Chondrocyte (in vitro differentiated cells): ENCODE measurements at places on chromosomes 11 and 22. TPM values are rescaled to one million over a fixed set of nuclear protein-coding genes. Genes with fewer than 3 reads are reported as not detected.

Gene SYT12
- total RNA-seq: 7.2 to 15.3 TPM (median 7.2 TPM) in 3 replicates

Gene MS4A6A
- total RNA-seq: not detected in 3 replicates

Gene KCNJ5
- 0.15 to 0.18 TPM in 2 of 3 replicates, not detected in the other for total RNA-seq

Gene APOL6
- total RNA-seq: 2.1 to 4.6 TPM (median 4.6 TPM) in 3 replicates

Gene CRYAB
- total RNA-seq: 770 to 1,975 TPM (median 1,937 TPM) in 3 replicates

Gene CCDC116
- total RNA-seq: 0.44 to 0.85 TPM (median 0.47 TPM) in 3 replicates

Gene OSM
- total RNA-seq: not detected in 3 replicates

Gene DNAJB7
- not detected in 3 replicates for total RNA-seq

Gene ZBTB3
- 10.2 to 13.0 TPM (median 11.3 TPM) in 3 replicates for total RNA-seq

Gene PHRF1
- 24.6 to 34.1 TPM (median 25.9 TPM) in 3 replicates for total RNA-seq

Gene WBP2NL
- not detected in 3 replicates for total RNA-seq

Gene CSNK2A3
- 1.2 to 3.5 TPM (median 2.7 TPM) in 3 replicates for total RNA-seq

Gene OR8G5
- 0.20 TPM in 1 of 3 replicates, not detected in the others for total RNA-seq

Gene DEUP1
- 0.15 TPM in 1 of 3 replicates, not detected in the others for total RNA-seq

Gene NXPE4
- not detected in 3 replicates for total RNA-seq

Gene SCN3B
- 0.15 to 0.62 TPM (median 0.45 TPM) in 3 replicates for total RNA-seq

Gene OR51I1
- total RNA-seq: 0.46 TPM in 1 of 3 replicates, not detected in the others

Gene MMP8
- not detected in 3 replicates for total RNA-seq

Gene MAFF
- total RNA-seq: 1.7 to 9.9 TPM (median 8.5 TPM) in 3 replicates

Gene MUC15
- not detected in 3 replicates for total RNA-seq

Gene TSPAN32
- total RNA-seq: not detected in 3 replicates

Gene OR5A1
- total RNA-seq: not detected in 3 replicates

Gene MPPED1
- not detected in 3 replicates for total RNA-seq

Gene LGR4
- total RNA-seq: 34.2 to 69.6 TPM (median 36.2 TPM) in 3 replicates

Gene P2RY6
- total RNA-seq: 0.20 TPM in 1 of 3 replicates, not detected in the others

Gene GDPD5
- 8.9 to 12.6 TPM (median 11.3 TPM) in 3 replicates for total RNA-seq

Gene PVALB
- not detected in 3 replicates for total RNA-seq

Gene OR51B5
- total RNA-seq: 0.20 TPM in 1 of 3 replicates, not detected in the others

Gene OR6A2
- total RNA-seq: 0.19 to 0.23 TPM in 2 of 3 replicates, not detected in the other

Gene GP1BB
- 36.4 to 63.4 TPM (median 56.0 TPM) in 3 replicates for total RNA-seq

Gene CST6
- total RNA-seq: not detected in 3 replicates

Gene AIFM3
- 0.47 TPM in 1 of 3 replicates, not detected in the others for total RNA-seq

Gene OLFML1
- 11.1 to 69.3 TPM (median 12.3 TPM) in 3 replicates for total RNA-seq

Gene PGA5
- total RNA-seq: not detected in 3 replicates

Gene MS4A3
- total RNA-seq: not detected in 3 replicates

Gene LDLRAD3
- 7.4 to 14.8 TPM (median 8.6 TPM) in 3 replicates for total RNA-seq

Gene MMP12
- total RNA-seq: 0.17 to 0.18 TPM in 2 of 3 replicates, not detected in the other

Gene ISX
- not detected in 3 replicates for total RNA-seq

Gene SULT4A1
- 0.68 to 3.3 TPM (median 2.9 TPM) in 3 replicates for total RNA-seq

Gene CHRDL2
- total RNA-seq: not detected in 3 replicates

Gene IGF2
- 107 to 716 TPM (median 110 TPM) in 3 replicates for total RNA-seq

Gene LZTR1
- 86.4 to 103 TPM (median 87.0 TPM) in 3 replicates for total RNA-seq

Gene SMIM35
- not detected in 3 replicates for total RNA-seq
